Stomach (tissue), 19 donors: ENCODE measurements at places on chromosomes 2 and 18.

GRCh38 chr2:115910270-115910669, 1467.8 kb downstream of the DPP10 start:
- no peak for DNase-seq

DNA sequence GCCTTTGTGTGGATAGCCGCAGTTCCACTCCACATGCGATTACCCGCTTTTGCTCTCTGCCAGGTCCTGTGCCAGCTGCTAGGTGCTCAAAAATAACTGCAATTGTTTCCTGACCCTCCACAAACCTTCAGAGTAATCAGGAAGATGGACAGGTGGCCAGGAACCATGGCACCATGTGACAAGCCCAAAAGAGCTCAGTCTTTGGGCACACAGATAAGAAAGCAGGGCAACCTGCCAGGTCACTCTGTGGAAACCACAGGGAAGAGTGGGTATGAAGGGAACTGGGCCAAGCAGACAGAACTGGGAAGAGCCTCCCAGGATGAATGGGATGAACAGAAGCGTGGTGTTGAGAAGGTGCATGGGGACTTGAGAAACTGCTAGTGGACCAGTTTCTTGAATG, 79.4 kb upstream of the AGAP1 start:
- no peak for DNase-seq

GRCh38 chr2:71560638-71561011, 107.3 kb downstream of the DYSF start:
- peak; percentile 72 for DNase-seq

DNA sequence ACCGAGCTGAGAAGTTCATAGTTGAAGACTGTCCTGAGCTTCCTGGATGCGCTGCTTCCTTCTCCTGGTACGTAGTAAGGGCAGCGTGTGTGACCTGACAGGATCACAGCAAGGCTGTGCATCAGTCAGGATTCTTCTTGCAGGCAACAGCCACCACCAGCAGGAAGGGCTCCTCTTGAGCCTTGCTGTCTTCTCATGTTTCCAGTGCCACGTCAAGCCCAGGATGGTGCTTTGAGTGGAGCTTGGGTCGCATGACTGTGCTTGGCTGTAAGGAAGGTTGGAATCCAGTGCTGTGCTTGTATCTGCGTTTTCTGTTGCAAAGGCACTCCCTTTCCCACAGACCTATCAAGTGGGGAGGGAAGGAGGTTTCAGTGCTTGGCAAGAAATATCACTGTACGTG, 194.3 kb downstream of the LDLRAD4 start:
- no peak for DNase-seq

GRCh38 chr18:49139766-49140165, 189.0 kb upstream of the SMAD7 start:
- no peak for DNase-seq

DNA sequence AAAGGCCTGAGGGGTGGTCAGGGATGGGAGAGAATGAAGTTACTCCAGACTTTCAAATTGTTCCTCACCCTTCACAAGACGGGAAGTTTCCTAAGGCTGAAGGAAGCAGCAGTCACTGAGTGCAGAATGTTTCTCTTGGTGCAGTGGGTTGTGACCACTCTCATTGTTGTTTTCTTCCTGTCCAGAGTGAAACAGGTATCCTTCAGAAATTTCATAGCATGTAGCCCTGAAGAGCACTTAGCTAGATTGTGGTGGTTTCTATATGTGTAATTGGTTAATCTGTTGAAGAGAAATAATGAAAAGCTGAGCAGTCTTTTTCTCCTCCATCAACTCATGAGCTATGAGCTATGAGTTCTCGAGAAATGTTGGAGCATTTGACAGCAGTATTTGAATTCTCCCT, 96.8 kb downstream of the GPD2 start:
- no peak for DNase-seq

- DNase-seq: no peak
Observed at GRCh38 chr2:217710211-217710765, 292.5 kb downstream of the TNS1 start.

GRCh38 chr2:24597181-24597870, 106.3 kb downstream of the NCOA1 start:
- DNase-seq: no peak

GRCh38 chr2:157787364-157787938, 88.7 kb downstream of the ACVR1 start:
- DNase-seq: no peak

GRCh38 chr2:48146552-48146951, 240.3 kb upstream of the FBXO11 start:
- DNase-seq: no peak

DNA sequence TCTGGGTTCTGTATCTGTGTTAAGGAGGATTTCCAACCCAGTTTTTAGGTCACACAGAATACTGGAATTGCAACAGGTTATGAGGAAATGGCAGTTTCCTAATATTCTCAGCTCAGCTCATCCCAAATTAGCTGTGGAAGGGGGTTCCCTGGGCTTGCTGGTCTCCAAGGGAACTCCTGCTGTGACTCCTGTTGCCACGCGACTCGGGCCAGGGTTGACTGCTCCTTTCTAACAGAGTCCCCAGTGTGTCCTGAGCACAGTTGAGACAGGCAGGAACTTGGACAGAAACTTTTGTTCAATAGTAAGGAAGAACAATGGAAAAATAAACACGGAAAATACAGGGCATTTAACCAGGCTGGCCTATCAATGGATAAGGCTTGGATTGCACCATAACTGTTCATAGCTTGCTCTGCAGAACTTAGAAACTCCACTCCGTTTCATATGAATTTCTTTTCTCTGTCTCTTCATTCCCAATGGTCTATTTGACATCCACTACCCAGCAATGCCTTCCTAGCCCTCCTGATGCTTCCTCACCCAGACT, 3.8 kb upstream of the ROCK2 start:
- peak; percentile 73 for DNase-seq

GRCh38 chr2:157899125-157899839, 23.2 kb upstream of the ACVR1 start:
- no peak for DNase-seq

GRCh38 chr18:56995579-56996188, 151.2 kb upstream of the BOD1L2 start:
- no peak for DNase-seq

GRCh38 chr2:182375862-182376261, 51.0 kb downstream of the PDE1A start:
- no peak for DNase-seq

- DNase-seq: peak; percentile 66
Observed at GRCh38 chr2:101998896-101999789, 7.4 kb downstream of the IL1R2 start.

DNA sequence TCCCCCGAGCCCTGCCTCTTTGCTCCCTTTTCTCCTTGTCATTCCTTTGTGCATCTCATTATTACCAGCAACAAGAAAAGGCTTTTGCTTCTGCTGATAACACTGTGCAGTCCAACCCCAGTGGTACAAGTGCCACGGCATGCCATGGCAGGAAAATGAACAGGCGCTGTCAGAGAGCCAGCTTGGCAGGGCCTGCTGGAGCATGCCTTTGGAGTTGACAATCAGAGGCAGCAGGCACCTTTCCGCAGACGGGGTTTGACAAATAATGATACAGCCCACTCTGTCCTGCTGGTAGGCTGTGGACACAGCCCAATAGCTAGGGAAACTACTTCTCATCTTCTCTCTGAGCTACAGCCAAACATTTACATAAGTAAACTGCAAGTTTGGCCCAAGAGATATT, 243.9 kb upstream of the LRRTM1 start:
- peak; percentile 40 for DNase-seq

DNA sequence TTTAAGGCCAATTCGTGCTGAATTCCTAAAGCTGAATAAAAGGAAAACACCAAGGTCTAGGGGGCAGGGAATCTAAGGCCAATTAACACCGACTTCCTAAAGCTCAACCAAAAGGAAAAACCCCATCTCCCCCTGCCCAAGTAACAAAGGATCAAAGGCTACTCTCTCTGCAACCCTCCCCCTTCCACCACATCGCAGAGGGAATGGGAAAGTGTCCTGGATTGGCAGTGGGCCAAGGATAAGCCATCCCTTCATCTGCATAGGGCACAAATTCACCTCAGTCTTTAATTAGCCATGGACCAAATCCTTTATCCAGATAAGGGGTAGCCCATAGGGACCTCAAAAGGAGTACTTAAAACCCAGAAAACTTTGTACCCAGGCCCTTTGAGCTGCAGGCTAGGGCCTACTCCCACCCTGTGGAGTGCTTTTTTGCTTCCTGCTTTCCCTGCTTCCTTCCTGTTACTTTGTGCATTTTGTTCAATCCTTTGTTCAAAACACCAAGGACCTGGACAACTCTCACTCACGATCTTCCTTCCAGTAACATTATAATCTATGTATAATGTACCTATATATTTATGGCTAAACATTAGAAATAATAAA, 2119.8 kb upstream of the CELF4 start:
- no peak for DNase-seq

DNA sequence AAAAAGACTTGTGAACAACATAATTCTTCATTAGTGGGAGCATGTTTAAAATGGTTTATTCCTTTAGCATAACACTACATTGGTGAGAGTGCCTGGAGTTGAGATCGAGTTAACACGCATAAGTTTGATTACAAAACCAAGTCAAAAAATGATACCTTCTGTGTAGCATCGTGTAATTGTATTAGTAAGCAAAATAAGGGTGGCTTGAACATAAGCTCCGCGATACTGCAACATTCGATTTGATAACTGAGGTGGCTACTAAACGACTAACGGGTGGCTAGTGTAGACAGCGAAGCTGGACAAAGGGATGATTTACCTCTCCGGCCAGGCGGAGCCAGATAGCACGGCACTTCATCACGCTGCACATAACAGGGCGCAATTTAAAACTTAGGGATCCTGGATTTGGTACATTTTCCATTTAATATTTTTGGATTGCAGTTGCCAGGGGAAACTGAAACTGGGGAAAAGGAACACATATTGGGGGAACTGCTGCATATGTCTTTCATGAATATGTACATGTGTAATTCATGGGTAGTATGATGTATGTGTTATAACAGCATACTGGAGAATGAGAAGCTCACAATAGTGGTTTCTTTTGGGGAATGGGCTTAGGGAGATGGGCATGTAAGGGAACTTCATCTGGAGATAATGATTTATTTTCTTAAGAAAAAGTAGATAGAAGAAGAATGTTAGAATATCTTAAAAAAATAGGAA, 36.4 kb upstream of the TOGARAM2 start:
- DNase-seq: no peak

GRCh38 chr2:86468162-86469033, 27.2 kb downstream of the KDM3A start:
- no peak for DNase-seq

- no peak for DNase-seq
Observed at GRCh38 chr2:169172151-169172735, 102.9 kb downstream of the DHRS9 start.

- no peak for DNase-seq
Observed at GRCh38 chr2:12955864-12956263, 239.1 kb downstream of the TRIB2 start.

DNA sequence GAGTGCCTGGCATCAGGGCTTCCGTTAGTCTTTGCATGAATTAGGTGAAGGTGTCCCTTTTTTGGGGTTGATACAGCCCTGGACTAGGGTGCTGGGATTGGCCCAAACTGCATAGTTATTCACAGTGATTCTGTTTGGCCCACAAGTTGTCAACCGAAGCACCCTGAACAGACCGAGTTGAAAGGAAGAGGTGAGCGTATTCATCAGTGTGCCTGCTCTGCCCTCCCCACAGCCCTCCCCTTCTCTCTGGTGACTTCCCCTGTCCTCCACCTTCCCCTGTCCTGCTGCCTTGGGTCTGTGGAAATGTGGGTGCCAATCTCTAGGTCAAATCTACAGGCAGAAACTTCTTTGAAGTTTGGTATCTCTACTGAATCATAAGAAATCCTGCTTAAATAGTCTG, 330.5 kb downstream of the DYSF start:
- DNase-seq: no peak

DNA sequence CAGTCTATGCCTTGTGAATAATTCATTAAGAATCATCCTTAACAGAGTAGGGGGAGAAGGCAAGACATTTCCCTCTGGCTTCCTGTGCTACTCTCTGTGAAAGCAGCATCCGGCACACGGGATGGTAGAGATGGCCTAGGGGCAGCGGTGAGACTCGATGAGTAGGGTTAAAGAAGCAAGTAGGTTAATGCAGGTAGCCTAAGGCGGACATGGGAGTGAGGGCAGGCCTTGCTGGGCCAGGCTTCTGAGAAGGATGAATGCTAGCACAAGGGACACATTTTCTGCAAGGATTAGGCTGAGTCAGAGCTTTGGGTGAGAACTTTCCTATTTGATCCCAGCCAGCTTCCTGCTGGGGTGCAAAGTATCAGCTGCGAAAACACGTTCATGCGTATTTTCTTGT, 80.8 kb downstream of the NXPH2 start:
- no peak for DNase-seq

DNA sequence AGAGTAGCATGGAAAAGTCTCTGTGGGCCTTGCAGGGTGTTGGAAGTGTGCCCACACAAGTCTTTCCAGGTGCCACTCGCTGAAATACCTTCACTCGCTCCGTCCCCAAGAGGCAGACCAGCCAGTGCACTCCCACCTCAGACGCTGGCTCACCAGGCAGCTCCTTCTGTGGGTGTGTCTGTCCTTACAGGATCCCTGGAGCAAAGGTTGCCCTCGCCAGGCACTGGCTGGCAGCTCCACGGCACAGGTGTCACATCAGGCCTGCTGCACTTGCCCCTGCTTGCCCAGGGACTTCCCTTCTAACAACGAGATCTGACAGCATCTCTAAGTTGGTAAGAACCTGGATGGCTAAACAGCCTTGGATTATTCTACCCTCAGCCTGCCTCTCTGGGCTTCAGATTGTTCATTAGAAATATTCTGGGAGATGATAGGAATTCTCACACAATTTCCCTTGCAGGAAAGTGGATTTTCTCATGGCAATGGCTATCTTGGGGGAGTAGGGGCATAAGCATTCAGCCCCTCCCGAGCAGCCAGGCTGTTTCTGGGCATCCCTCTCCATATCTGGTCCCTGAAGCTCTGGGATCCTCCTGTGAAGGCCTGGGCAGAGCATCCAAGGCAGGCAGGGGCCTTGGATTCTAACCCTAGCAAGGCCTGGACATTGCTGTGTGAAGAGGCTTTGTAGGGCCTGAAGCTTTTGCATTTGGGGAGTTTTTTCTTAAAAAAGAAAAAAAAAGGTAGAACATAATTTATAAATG, 262.1 kb downstream of the MYCN start:
- DNase-seq: peak; percentile 70

DNA sequence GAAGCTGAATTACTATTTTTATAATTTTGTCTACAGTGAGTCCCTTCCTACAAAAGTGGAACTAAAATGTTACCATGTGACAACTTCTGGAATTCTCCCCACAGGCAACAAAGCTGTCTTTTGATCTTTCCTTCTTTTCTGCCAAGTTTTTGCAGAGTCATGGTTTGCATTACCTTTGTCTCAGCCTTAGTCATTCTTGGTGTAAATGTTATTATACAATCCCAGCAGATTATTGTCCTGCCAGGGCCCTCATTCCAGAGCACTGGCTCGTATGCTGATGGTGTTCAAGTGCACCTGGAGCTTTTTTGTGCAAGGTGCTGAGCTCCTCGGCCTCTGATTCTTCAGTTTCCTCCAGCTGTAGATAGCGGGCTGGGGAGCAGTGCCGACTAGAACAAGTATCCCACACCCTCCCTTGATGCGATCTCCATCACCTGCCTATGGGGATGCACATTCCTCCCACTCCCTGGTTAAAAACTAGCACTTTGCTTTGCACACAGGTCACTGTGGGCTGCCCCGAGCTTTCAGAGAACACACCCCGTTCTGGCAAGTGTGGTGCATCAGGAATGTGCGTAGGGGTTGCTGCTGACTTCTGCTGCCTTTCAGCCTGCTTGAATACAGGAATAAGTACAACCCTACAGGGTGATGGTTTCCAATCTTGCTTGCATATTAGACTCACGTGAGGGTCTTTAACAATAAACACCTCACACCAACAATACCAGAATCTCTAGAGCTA, 263.6 kb downstream of the RNF144A start:
- no peak for DNase-seq

- no peak for DNase-seq
Observed at GRCh38 chr2:191177751-191178736, 27.2 kb upstream of the STAT4 start.

GRCh38 chr2:200081236-200081635, 125.9 kb downstream of the MAIP1 start:
- no peak for DNase-seq
